ENCODE measurements at places on chromosomes 5 and 9.

- DNase-seq = no peak
Measured at GRCh38 chr5:31711935-31712592, 73.1 kb downstream of the PDZD2 start.

- peak; percentile 9 for DNase-seq
Measured at GRCh38 chr5:17831279-17831678, 197.0 kb downstream of the TAF11L14 start.

DNA sequence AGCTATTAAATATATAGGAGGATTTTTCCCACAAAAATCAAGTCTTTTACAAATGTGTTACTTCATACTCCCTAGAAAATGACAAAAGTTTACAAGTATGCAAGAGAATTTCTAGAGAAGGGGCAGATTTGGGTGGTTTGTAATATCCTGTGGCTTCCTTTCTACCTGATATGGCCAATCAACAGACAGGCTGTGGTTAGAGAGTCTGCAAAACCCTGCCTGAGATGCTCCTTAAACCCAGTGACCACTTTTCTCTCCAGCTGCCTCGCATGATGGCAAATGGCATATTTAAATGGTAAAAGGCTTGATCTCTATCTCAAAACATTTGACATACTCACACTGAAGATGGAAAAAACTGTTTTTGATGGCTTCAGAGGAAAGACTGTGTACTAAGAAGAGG is 550.1 kb upstream of the ZNF462 start:
- no peak for DNase-seq

DNA sequence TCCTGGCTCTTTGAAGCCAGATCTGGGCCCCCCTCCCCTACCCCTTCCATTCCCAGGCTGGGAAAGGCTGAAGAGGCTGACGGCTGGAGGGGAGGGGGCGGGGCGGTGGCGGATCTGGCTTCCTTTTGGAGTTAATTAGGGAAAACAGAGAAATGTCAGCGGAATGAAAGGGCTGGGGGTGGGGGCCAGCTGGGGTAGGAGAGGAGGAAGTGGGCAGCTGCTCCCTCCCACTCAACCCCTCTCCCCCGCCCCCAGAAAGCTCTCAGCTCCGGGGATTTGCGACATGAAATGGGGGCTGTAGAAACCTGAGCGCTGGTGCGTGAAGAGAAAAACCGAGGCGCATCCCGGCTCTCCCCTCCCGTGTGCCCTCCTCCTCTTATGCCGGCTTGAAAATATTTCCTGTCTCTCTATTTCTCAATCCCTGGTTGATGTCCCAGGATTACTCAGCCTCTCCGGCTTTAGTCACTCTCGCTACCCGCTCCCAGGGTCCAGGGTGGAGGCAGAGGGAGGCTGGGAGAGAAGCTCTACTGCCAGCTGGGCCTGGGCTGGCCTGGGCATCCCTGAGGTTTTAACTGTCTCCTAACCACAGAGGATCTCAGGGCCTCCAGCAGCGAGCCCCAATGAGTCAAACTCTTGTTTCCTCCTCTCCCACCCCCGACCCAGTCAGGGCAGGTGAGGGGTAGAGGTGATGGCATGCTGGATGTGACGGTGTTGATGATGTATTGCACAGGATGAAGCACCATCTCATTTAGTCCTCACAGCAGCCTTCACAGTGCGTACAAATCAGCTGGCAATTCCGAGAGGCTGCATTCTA is 20.1 kb downstream of the PCDHGC5 start:
- peak; percentile 20 for DNase-seq

- peak; percentile 6 for DNase-seq
Measured at GRCh38 chr5:122300374-122300773, 11.7 kb upstream of the SNCAIP start.

DNA sequence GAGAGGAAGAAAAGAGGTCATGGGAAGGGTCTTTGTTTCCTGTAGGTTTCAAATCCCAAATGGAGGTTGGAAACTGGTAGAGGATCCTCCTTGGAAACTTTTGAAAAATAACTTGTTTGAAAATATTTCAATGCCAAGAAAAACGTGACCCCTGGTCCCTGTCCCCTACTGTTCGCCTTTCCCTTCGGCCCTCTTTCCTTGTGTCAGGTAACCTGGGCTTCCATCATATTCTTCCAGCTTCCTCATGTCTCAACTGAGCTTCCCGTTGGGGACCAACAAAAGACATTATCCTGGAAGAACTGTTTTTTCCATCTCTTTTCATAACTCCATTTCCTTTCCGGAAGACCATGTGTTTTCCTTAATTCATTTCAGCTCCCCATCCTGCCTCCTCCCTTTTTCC is 266.8 kb upstream of the ANKRD55 start:
- DNase-seq = no peak

GRCh38 chr5:94467346-94467953 is 151.0 kb downstream of the KIAA0825 start:
- peak; percentile 35 for DNase-seq

DNA sequence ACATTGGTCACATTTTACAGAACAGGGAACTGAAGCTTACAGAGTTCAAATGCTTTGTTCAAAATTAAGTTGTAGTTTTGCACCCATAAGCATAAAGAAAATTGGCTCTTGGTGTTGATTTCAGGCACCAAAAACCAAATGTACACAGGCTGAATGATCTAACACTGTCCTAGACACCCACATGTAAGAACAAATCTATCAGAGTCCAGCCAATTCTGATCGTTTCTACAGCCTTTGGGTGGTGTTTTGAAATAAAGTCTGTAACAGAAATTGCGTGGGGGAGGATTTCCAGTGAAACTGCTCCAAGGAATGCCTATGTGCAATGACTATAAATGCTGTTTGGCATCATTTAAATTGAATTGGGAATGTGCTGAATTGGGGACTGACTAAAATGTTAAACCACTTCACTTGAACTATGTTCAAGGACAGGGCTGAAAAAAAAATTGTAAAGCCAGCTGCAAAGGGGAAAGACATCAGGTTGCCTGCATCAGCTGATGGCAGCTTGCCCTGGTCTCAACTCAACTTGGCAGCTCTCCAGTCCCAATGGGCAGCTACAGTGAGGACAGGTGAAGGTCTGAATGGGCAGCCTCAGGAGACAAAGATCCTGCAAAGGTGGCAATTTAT is 92.2 kb upstream of the TRPC7 start:
- DNase-seq = peak; percentile 86

DNA sequence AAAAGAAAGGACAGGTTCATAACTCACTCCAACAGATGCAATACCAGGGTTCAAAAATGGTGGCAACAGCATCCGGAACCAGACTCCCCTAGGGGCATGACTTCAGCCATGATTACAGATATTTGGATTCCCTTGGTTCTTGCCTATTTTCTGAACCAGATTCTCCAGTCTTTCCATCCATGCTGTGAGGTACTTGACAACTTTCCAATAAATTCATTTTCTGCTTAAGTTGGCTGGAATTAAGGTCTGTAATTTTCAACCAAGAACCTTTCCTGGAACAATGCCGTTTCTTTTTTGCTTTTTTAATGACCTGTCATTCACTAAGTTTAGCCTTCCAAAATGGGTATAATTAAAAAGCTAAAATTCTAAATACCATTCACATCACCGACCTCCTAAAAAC is 52.2 kb downstream of the SCAI start:
- DNase-seq = no peak

Measured in DMS53 (cell line).